ENCODE measurements at places on chromosomes 4 and X.

DNA sequence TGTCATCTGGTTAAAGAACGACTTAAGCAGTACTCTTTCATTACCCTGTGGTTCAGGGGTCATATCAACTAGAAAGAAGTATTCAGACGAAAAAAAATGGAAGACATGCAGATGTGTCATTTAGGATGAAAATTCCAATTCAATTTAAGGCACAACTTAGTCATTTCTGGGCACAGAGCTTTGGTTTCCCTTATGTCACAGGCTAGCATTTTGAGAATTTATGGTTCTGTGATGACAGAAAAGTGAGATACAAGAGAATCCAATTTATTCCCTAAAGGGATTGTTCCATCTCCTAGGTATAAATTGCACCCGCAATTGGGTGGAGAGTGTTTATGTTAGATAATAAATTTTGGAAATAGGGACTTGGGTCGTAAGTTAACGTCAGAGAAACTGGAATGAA, 306.6 kb downstream of the STK32B start:
- no peak for DNase-seq

DNA sequence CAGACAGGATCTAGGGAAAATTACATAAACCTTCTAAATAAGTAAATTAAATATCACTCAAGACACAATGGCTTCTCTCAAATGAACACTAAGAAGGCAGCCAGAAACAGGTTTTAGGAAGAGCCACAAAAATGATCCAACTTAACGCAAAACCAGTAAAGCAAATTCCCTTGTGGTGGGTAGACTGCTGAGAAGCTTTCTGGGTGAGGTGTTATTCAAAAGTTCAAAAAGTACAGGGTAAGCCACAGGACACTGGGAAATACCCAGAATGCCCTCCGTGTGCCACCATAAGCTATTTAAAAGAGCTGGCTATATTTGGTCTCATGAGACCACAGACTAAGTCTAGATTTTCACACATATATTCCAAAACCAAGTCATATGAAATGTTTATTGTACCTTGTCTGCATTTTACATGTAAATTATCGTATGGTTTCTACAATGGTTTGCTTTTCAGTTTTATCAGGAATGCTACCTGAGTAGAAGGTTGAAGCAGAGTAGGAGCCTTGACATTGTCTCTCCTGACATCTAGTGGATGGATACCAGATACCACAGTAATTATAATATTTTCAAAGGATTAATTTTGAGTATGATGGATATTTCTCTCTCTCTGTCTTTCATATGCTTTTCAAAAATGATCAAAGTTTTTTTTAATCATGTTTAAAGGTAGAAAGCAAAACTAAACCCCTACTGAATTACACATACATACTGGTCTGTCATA, 109.3 kb upstream of the KLHL13 start:
- DNase-seq = no peak

DNA sequence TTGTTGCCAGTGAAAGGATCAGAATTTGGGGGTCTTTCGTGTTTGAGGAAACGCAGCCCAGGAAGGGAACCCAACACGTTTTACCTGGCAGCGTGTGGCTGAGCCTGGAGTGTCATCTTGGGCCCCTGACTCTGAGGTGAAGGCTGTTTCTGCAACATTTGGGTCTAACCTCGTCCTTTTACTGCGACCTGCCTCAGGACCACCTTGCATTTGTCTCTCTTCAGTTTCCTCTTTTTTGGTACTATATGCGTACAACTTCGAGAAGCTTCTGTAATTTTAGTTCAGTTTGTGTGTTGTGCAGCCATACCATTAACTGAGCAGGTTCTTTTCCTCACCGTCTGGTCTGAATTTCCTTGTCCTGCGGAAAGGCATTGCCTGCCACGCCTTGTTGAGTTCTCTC, 61.5 kb downstream of the TMEM131L start:
- DNase-seq = no peak

- DNase-seq = peak; percentile 50
Observed at GRCh38 chrX:126552313-126553022, at the start of gene DCAF12L1. TSS of gene DCAF12L1 (minus strand) at chrX:126552814. CDS start at chrX:126552608, 206 bp downstream.

DNA sequence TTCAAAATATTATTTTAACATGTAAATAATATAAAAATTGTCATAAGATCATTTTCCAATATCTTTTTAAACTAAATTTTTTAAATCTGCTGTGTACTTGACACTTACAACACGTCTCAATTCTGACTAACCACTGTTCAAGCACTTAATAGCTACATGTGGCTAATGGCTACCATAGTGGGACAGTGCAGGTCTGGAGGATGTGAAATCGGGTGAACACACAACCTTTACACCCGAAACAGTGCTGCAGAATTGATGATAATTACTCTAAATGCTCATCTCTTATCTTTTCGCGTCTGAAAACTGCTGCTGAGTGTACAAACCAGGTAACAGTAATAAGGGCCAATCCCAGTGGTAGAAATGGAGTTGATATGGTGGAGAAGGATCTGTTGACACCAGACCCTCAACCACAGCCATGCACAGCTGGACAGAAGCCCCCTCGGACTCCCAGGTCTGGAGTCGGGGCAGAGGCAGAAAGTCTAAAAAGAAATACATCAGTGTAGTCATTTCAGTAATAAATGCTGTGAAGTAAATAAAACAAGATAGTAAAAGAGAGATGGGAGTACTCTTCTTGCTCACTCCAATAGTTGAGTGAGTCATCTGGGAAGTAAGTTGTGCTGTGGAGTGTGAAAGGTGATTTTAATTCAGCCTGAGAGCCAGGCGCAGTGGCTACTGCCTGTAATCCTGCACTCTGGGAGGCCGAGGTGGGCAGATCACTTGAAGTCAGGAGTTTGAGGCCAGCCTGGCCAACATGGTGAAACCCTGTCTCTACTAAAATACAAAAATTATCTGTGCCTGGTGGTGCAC, 150.0 kb downstream of the CBR4 start:
- DNase-seq = no peak

GRCh38 chrX:136200466-136200865, 50.7 kb downstream of the MAP7D3 start:
- no peak for DNase-seq

DNA sequence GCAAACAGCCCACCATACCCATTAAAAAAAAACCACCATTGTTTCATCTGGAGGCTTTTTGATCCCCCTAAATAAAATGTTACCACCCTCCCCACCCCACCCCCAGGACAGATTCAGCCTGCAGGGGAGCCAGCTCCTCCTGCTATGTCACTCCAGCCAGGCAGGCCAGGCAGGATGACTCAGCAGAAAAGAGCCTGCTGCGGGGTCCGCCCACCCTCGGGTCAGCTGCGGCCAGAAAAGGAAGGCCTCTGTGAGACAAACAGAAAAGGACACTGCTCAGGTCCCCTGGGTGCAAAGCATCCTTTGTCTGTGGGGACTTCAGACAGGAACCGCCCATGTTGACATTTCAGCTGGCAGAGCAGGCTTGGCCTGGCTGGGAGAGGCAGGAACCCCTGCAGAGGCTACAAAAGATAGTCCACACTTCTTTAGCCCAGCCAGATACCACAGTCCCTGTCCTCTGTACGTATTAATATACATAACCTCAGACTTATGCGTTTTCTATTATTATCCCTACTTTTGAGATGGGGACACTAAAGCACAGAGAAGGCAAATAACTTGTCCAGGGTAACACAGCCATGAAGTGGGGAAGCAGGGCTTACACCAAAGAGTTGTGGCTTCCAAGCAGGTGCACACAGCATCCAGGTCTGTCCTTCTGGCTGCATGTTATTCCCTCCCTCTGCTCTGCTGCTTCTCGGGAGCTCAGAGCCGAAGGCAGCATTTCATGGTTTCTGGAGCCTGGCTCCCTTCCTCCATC, 147.7 kb downstream of the CPEB2 start:
- DNase-seq = peak; percentile 71

DNA sequence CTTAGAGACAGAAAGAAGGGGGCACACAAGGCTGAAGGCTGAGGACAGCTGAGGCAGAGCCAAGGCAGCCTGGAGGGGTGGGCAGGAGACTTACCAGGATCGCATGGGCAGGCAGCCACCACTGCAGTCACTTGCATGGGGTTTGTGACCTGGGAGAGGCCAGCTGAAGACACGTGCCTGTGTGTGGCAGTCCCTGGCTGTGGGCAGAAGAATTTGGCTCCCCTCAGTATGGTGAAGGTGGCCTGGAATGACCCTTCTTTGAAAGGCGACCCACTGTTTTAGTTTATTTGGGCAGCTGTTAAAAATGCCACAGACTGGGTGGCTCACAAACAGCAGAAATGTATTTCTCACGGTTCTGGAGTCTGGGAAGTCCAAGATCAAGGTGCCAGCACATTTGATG, 22.1 kb upstream of the SLC34A2 start:
- no peak for DNase-seq

- DNase-seq = no peak
Observed at GRCh38 chr4:100809506-100809905, 291.7 kb upstream of the EMCN start.

- DNase-seq = peak; percentile 91
Observed at GRCh38 chr4:105474099-105474518, 247 bp upstream of the PPA2 start.

DNA sequence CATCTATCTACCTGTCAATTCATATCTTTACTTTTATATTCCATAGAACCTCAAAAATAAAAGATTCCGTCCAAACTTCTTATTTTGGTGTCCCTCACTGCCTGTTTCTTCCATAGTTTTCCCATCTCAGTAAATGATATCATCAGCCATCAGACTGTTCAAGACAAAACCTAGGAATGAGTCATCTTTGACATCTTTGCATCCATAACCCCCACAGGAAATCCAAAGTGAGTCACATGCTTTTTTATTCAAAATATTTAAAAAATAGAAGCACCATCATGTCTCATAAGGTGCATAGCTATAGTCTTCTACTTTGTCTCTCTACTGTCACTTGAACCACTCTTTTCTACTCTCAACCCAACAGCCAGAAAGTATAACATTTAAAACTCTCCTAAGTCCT, 29.9 kb upstream of the CXXC4 start:
- no peak for DNase-seq
